ENCODE measurements at places on chromosomes 16 and 17.

DNA sequence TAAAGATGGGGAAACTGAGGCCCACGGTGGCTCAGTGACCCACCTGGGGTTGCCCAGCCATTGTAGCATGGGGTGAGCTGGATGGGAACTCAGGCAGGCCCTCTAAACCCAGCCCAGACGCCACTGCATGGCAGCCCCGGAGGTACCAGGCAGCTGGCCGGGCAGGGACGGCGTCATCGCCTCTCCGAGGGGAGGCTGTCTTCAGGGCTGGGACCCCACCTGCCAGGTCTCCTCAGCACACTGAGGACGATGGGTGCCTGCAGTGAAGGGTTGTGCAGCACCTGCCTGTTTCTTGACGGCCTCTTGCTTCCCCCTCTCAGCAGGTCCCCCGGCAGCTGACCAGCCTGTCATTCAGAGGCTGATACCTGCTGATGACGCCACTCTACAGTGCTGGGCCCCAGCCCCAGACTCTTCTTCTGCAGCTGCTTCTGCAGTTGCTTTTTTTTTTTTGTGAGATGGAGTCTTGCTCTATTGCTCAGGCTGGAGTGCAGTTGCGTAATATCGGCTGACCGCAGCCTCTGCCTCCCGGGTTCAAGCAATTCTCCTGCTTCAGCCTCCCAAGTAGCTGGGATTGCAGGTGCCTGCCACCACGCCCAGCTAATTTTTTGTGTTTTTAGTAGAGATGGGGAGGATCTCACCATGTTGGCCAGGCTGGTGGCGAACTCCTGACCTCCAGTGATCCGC is 24.7 kb downstream of the RNF213 start:
- DNase-seq = no peak

- no peak for DNase-seq
These were observed 26.7 kb upstream of the ITGA3 start for GRCh38 chr17:50029185-50029584.

- no peak for DNase-seq
These were observed 33.3 kb downstream of the VPS53 start for GRCh38 chr17:681316-681715.

DNA sequence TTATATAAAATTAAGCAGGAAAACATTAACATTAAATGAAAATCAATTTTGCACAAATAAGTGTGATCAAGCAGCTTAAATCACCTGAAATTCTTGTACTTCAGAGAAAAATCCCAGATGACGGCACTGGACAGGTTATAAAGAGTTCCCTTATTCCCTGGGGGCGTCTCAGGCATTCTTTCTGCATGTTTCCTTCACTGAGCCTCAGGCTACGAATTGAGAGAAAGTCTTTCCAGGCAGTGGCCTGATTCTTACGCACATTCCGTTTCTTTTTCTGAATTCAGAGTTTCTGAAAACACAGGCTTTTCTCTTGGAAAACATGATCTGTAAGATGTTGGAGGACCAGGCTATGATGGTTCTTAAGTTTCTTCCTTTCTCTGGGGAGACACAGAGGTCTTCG is 22.1 kb upstream of the PITPNM3 start:
- DNase-seq = no peak

DNA sequence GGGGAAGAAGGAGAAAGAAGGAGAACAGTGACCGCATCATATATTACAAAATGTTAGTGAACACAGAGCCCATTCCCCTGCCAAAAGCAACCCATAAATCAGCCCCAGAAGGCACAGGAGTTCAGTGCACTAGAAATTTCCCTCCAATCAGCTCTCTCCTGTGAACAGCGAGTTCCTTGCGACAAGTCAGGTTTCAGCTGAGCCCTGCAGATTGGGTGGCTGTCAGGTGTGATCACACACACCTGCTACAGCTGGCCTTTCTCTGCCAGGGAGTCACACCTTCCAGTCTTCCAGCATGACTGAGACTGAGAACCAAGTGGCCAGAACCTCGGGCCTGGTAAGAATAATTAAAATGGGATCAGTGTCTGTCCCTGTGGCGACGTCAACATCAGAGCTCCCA is 60.2 kb downstream of the SHISA9 start:
- DNase-seq = no peak

DNA sequence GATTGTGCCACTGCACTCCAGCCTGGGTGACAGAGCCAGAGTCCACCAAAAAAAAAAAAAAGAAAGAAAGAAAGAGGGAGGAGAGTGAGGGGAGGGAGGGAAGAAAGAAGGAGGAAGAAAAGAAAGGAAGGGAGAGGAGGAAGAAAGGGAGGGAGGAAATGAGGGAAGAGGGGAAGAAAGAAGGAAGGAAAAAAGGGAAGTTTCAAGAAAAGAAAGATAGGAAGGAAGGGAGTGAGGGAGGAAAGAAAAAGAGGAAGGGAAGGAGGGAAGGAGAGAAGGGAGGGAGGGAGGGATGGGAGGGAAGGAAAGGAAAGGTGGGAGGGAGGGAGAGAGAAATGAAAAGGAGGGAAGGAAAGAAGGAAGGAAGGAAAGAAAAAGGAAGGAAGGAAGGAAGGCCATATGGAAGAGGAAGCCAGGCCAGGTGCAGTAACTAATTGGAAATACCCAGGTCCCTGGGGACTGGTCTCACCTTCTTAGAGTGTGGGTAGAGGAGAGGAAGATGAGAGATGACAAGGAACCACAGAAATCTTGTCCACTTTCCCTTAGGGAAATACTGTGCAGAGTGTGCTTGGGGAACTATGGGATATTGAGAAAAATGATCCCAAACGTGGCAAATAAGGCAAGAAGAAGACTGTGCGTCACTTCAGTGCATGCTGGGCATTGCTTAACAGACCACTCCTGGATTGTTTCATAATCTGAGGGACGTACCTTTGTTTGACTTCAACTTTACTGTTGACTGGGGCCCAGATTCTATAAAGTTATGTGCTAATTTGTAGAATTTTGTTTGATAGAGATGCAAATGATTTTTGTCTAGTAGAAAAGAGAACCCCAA is 15.1 kb upstream of the CSNK2A2 start:
- DNase-seq = no peak

DNA sequence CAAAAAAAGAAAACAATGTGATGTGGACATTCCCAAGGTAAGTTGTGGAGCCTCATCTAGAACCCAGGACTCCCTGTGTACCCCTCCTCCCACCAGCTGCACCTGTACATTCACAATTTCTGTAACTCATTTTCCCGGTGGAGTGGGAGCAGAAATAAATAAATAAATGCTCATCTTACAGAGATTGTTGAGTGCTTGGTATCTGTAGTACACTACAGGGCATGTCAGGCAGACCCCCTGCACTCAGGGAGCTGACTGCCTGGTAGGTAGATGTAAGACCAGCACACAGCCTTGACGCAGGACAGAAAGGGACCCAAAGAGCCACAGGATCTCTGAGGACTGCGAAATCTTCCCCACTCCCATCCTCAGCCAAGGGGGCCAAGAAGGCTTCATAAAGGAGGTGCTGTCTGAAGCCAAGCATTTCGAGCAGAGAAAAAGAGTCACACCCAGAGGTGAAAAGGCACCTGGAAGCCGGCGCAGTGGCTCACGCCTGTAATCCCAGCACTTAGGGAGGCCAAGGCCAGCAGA is 6.5 kb downstream of the EIF1 start:
- no peak for DNase-seq

- DNase-seq = no peak
These were observed 980 bp downstream of the LLGL1 start for GRCh38 chr17:18226284-18226945.

DNA sequence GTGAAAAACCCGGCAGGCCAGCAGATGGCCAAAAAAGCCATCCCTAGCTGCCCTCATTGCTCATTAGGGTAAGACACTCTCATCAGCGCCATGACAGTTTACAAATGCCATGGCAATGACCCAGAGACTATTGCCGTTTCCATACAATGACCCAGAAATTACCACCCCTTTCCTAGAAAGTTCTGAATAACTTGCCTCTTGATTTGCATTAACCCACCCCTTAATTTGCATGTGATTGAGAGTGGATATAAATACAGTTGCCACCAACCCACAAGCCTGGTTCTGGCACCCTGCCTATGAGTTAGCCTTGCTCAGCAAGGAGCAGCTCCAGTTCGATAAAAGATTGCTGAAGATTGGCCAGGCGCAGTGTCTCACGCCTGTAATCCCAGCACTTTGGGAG is 16.1 kb upstream of the C16orf54 start:
- no peak for DNase-seq

- DNase-seq = no peak
These were observed 99.5 kb downstream of the XYLT1 start for GRCh38 chr16:17371299-17371698.

DNA sequence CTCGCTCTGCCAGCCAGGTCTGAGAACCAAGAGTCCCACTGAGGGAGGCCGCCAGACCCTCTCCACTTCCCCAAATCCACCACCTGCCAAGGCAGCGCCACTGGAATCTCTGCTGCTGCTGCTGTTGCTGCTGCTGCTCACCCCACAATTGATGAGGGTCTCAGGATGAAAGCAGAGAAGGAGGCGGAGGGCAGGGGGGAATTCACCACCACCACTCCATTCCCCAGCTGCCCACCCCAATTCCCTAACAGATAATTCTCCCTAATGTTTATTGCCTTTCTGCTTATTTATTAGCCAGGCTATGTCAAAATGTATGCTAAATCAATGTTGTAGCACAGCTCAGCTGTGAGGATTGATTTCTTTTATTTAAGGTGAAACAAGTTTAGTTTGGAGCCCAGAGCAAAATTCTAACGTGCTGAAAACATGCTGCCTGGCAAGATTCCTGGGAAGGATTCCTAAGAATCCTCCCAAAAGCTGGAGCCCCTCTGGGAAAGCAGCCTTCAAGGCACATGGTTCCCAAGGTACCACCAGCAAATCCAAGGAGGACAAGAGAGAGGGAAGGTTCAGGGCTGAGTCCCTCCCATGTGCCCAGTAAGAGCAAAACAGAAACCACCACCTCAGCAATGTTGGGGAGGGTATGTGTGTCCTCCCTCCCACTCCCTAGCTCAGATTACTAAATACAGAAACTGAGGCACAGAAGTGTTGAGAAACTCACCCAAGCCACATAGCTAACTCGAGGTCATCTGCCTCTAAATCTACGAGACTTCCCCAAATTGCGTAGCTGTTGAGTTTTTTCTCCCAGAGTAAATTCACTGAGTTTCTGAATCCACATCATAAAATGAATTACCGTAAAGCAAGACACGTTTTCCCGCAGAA is 12.2 kb upstream of the CDH5 start:
- DNase-seq = no peak

GRCh38 chr16:9497750-9498149 is 406.3 kb downstream of the HAPSTR1 start:
- DNase-seq = no peak

- no peak for DNase-seq
These were observed 18.8 kb upstream of the HLF start for GRCh38 chr17:55245986-55246385.

DNA sequence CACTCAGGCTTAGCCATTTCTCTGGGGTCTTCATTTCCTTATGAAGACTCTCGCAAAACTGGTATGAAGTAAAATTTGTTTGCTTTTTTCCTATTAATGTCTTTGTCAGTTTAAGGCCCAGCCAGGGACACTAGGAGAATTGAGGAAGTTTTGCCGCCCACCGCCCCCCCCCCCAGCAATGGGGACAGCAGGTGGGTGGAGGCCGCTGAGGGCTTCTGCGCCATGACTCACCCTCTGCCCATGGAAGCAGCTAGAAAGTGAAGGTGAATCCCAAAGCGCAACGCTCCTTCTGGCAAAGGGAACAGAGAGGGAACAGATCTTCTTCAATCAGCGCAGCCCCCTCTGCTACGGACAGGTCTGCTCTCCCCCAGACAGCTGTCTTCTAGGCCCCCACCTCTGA is 49.7 kb downstream of the MARF1 start:
- DNase-seq = no peak

DNA sequence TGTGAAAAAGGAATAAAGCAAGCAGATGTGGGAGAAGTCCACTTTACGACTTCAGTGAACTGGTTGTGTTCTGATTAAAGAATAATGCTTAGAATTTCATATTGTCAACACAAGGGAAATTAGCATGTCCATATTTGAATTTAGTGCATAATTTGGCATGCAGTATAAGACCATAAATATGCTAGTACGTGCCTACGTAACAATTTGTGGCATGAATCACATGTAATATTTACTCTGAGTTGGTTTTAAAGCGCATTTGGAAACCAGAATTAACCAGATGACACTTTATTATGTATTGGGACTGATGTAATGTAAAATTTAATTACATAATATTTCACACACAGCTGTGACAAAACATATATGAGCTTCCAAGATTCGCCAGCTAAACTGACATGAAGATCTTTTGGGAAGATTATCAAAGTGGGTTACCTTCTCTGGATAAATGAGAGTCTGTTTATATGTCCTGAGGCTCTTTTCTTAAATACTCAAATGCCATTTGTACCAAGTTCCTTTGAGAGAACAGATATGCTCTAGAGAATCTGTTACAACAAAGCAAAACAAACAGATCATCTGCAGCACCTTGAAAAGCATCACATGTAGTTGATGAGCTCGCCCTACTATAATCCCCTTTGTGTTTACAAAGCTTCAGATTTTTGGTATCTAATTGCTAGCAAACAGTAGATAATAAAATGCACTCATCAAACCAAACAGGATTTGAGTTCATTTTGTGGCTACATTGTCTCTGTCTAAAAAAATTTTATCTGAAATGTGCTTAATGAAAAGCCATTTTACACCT is 1468.6 kb downstream of the CDH11 start:
- DNase-seq = no peak

Measured in stimulated activated effector memory CD8-positive, alpha-beta T cell treated with anti-CD3 and anti-CD28 coated beads, Interleukin-12 subunit alpha, Interleukin-12 subunit beta, amount 100 ng/mL, for 72 hours (primary cell).